ENCODE measurements at places on chromosomes 6 and 20.

DNA sequence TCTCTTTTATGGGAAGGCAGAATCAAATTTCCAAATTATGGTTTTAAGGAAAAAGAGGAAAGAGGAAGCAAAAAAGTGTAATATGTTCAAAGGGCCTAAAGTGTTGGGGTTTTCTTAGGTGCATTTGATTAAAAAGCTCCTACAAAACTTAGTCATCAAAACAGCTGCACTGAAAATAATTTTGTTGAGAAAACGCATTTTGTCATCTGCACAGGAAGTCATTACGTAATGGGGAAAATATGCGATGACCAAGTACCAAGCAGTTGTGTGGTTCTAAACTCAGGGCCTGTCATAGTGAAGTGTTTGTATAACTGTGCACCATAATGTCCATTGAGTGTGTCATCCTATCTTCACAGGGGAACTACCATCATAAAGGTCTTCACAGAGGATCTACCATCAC, 15.6 kb downstream of the HAO1 start:
- no peak for DNase-seq

DNA sequence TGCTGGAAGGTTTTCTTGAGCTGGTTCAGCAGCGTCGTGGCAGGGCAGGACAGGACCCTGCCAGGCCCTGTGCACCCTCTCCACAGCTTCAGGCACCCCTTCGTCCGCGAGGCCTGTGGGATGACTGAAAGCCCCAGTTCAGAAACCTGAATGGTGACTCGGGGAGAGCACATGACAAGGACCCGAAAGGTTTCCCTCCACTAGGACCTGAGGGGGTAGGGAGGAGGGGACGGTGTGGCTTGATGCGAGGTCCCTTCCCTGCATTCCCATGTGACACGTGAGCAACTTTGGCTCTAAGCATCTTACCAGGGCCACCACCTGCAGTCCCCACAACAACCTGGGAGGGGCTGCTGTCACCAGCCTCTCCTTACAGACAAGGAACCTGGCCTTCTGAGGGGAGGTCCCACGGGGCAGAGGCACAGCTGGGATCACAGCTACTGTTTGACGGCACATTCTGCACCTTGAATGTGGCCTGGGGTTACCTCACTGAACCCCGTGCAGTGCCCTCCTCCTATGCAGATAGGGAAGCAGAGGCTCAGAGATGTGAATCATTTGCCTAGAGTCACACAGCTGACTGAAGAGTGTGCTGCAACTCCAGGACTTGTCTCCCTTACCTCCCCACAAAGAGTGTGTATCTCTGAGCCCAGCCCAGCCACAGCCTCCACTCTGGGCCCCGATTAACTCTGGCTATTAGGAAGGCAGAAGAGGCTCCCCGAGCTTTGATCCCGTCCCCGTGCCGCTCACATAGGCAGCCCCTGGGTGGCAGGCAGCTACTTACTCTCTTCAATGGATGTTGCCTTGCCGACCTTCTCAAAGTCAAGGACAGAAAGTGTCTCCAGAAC, 84.6 kb downstream of the PTPN1 start:
- no peak for DNase-seq

DNA sequence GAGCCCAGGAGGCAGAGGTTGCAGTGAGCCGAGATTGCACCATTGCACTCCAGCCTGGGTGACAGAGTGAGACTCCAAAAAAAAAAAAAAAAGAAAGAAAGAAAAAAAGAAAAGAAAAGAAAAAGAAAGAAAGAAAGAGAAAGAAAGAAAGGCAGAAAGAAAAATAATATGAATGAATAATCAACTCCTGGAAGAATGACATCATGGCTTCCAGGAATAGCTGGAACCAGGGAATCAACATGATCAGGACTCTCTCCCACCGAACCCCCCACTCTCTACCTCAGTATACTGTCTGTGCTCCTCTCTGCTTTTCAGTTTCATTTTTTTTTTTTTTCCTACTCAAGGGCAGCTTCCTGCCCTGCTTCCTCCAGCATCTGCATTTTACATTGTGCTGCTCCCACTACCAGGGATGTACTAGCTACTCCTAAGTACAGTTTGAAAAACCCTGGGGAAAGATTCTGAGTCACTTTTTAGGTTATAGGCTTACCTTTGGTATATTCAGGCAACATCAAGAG, 19.7 kb upstream of the MTCL3 start:
- no peak for DNase-seq

GRCh38 chr20:52494244-52494643, 302.7 kb upstream of the ZFP64 start:
- no peak for DNase-seq

DNA sequence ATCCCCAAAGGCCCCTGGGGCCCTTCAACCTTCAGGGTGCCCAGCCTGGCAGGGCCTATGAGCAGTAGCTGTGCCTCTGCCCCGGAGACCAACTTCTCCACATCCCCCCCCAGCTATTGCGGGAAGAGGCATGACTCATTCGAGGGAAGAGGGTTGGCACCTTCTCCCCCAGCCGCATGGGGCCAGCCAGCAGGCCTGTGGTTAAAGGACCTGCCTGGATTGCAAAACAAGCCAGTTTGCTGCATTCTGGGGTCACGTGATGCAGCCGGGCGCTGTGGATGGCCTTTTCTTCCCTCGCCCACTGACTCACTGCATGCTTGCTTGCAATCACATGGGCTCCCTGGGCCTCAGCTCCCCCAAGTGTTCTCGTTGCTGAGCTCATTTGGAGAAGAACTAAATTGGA, 182.5 kb downstream of the MAFB start:
- no peak for DNase-seq

DNA sequence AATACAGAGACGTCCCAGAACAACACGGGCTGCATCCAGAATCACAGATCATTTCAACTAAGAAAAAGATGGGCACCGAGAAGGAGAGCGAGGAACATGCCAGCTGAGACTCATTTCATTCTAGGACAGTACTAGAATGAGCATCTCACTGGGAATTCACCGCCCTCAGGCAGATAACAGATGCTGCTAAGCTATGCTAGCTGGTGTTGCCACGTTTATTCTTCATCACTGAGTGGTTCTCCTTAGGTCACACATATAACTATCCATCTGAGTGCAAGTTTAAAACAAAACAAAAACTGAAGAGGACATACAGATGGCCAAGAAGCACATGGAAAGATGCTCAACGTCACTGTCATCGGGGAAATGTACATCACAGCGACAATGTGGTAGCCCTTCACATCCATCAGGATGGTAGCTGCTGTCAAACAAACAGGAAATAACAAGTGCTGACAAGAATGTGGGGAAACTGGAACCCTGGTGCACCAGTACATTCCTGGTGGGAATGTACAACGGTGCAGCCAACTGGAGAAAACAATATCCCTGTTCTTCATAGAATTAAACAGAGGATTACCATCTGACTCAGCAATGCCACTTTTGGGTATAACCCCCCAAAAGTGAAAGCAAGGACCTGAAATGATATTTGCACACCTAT, 97.6 kb downstream of the SLC22A23 start:
- no peak for DNase-seq

- DNase-seq = no peak
Observed at GRCh38 chr6:148614602-148615001, 132.2 kb upstream of the UST start.

DNA sequence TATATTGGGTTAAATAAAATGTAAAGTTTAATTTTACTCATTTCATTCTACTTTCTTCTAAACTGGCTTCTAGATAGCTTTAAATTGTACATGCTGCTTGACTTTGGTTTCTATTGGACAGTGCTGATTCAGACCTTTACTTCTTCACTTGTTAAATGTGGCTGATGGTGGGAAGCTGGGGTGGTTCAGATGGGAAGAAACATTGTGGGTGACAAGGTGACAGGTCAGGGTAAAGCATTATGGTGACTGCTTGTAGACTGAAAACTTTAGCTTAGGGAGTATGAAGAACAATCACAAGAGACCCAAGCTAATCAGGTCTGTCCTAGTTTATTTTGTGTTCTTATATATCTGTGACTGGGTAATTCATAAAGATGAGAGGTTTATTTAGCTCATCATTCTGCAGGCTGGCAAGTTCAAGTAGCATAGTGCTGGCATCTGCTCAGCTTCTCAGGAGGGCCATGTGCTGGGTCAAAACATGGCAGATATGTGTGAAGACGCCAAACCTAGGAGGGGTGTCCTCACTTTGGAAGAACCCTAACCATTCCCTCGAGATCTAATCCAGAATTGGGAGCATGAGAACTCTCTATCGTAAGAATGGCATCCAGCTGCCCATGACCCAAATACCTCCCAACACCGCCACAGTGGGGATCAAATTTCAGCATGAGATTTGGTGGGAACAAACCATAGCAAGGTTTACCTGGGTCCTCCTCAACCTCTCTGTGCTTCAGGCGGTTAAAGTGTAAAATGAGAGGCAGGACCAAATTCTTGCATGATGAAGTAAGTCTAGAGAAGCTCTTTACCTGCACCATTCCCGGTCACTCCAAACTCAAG, 102.8 kb downstream of the FYN start:
- no peak for DNase-seq

GRCh38 chr20:54061101-54061881, 9.1 kb downstream of the BCAS1 start:
- DNase-seq = no peak

Measured in left renal pelvis (tissue), 4 donors.